ENCODE measurements at places on chromosomes 13 and 19. TPM values are rescaled to one million over a fixed set of nuclear protein-coding genes. Genes with fewer than 3 reads are reported as not detected.

DNA sequence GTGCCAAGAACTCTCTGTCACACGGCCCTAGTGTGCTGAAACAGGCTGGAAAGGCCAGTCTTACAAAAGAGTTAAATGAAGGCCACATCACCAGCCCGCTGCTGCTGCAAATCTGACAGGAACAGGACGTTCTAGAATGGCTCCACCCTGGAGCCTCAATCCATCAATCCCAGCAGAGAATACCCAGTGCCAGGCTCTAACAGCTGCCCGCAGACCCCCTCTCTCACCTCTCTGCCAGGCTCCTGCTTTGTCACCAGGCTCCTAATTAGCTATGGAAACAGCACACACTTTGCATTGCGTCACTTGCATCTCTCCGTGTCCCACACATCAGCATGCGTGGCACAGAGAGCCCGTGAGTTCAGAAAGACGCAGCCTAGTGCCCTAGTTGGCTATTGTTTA lies 314.1 kb downstream of the FOXO1 start:
- no peak overlapping the region for H3K4me3 ChIP-seq
- peaks cover 67% of the 10 kb centered on the region for H3K4me1 ChIP-seq
- peak overlapping the region; percentile 92 for H3K27ac ChIP-seq
- H3K27me3 ChIP-seq: no peaks in the 10 kb centered on the region
- H3K36me3 ChIP-seq: peaks cover 2% of the 10 kb centered on the region

DNA sequence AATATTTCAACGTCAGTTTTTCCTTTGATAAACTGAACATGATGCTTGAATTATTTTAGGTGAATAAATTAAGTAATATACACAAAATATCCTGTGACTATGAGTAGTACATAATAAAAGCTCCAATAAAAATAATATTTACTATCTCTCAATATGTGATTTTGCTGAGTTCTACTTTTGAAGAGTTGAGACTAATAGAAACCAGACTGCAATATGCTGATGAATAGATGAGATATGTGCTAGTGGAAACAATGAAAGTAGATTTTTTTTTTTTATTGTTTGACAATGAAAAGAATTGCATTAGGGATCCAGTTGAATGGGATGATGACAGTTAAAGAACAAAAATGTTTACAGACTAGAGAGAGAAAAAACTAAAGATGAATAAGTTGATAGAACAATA lies 16.4 kb upstream of the PCDH20 start:
- H3K27ac ChIP-seq: no peak overlapping the region
- no peak overlapping the region for H3K4me3 ChIP-seq
- no peaks in the 10 kb centered on the region for H3K36me3 ChIP-seq
- H3K4me1 ChIP-seq: no peaks in the 10 kb centered on the region
- DNase-seq: no peak
- H3K27me3 ChIP-seq: no peaks in the 10 kb centered on the region

DNA sequence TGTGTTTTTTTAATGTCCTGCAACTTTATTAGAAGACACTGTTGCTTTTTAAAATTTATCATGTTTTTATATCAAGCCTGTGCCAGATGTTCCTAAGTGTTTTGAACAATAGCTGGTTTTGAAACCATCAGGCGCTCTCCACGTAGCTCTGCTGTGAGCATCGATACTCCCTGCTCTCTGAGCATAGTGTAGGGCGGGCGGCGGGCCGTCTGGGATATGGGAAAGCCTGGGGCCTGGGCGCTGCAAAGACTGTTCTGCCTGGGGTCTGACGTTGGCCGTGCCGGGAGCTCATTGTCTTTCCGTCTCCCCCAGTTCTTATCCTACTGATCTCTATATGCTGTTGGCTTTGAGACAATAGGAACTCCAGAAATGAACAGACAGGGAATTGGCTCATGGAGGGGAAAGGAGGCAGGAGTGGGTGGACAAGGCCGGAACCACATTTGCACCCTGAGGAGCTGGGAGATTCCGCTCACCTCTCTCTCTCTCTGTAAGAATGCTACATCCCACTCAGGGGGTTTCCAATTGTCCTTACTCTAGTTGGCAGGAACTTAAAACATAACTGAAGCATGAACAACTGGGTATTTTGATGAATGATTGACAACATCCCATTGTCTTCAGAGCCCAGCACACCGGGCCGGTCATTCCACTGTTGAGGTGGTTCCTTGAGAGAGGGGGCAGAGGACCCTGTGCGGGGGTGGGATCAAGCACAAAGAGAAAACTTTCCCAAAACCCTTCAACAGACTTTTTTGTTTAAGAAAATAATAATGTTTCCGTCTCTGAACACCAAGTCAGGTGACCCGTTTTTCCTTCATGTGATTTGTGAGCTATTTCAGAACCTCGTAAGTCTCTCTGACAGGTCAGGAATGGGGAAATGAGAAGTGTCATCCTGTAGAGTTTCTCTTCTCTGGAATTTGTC lies 64.7 kb downstream of the COL4A2 start:
- no peak for DNase-seq
- peaks cover 36% of the 10 kb centered on the region for H3K4me1 ChIP-seq
- H3K4me3 ChIP-seq: no peak overlapping the region
- peaks cover 6% of the 10 kb centered on the region for H3K36me3 ChIP-seq
- H3K27ac ChIP-seq: no peak overlapping the region
- H3K27me3 ChIP-seq: no peaks in the 10 kb centered on the region

- no peaks in the 10 kb centered on the region for H3K36me3 ChIP-seq
- DNase-seq: no peak
- no peak overlapping the region for H3K4me3 ChIP-seq
- no peak overlapping the region for H3K27ac ChIP-seq
Observed at GRCh38 chr19:54317108-54317964, 4.4 kb upstream of the LILRA5 start.

- no peak overlapping the region for H3K4me3 ChIP-seq
- H3K4me1 ChIP-seq: no peaks in the 10 kb centered on the region
- no peaks in the 10 kb centered on the region for H3K27me3 ChIP-seq
- H3K36me3 ChIP-seq: peaks cover 2% of the 10 kb centered on the region
- no peak for DNase-seq
Observed at GRCh38 chr13:44199627-44200207, 173.9 kb upstream of the SERP2 start.

GRCh38 chr13:94063096-94063495 lies 416.4 kb downstream of the DCT start:
- H3K27me3 ChIP-seq: no peaks in the 10 kb centered on the region
- no peak overlapping the region for H3K27ac ChIP-seq
- no peak overlapping the region for H3K4me3 ChIP-seq

DNA sequence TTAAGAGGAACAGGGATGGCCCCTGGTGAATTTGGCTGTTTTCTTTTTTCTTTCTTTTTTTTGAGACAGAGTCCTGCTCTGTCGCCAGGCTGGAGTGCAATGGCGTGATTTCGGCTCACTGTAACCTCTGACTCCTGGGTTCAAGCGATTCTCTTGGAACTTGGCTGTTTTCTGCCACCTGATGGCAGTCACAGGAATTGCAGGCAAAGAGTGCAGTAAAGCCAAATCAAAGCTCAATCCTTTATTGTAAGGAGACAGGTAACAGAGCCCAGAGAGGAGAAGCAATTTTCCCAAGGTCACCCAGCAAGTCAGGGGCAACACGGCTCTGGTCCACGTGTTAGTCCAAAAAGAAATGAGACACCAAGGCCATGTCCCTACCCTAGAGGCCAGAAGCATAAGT lies 6.2 kb downstream of the TINCR start:
- no peak overlapping the region for H3K27ac ChIP-seq
- H3K4me1 ChIP-seq: peaks cover 6% of the 10 kb centered on the region
- no peak overlapping the region for H3K4me3 ChIP-seq

GRCh38 chr13:89496478-89496877 lies 1825.3 kb downstream of the SLITRK5 start:
- H3K4me1 ChIP-seq: peaks cover 8% of the 10 kb centered on the region
- H3K4me3 ChIP-seq: no peak overlapping the region
- H3K27ac ChIP-seq: no peak overlapping the region
- no peaks in the 10 kb centered on the region for H3K27me3 ChIP-seq

DNA sequence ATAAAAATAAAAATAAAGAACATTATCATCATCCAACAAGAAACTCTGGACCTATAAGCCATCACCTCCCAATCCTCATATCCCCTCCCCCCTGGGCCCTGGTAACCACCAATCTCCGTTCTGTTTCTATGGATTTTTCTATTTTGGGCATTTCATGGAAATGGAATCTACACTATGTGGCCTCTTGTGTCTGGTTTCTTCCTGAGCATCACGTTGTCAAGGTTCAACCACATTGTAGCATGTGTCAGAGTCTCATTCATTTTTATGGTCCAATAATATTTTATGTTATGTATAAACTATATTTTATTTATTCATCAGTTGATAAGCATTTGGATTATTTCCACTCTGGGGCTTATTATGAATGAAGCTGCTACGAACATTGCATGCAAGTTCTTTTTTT lies 26.9 kb downstream of the SULT2B1 start:
- H3K27ac ChIP-seq: no peak overlapping the region
- no peaks in the 10 kb centered on the region for H3K4me1 ChIP-seq
- H3K4me3 ChIP-seq: no peak overlapping the region
- no peaks in the 10 kb centered on the region for H3K36me3 ChIP-seq

GRCh38 chr13:107277911-107278310 lies 710.0 kb upstream of the ARGLU1 start:
- H3K4me3 ChIP-seq: no peak overlapping the region
- DNase-seq: no peak
- peaks cover 9% of the 10 kb centered on the region for H3K4me1 ChIP-seq
- no peaks in the 10 kb centered on the region for H3K27me3 ChIP-seq

DNA sequence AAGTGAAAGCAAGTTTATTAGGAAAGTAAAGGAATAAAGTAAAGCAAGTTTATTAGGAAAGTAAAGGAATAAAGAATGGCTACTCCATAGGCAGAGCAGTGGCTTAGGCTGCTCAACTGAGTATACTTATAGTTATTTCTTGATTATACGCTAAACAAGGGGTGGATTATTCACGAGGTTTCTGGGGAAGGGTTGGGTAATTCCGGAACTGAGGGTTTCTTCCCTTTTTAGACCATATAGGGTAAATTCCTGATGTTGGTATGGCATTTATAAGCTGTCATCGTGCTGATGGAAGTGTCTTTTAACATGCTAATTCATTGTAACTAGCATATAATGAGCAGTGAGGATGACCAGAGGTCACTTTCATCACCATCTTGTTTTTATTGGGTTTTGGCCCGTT lies 194.3 kb downstream of the DLEU7 start:
- no peak overlapping the region for H3K27ac ChIP-seq
- DNase-seq: no peak
- no peaks in the 10 kb centered on the region for H3K27me3 ChIP-seq
- H3K4me3 ChIP-seq: no peak overlapping the region
- H3K36me3 ChIP-seq: no peaks in the 10 kb centered on the region

- DNase-seq: peak; percentile 50
- peaks cover 16% of the 10 kb centered on the region for H3K4me1 ChIP-seq
- H3K27me3 ChIP-seq: peaks cover 6% of the 10 kb centered on the region
- peaks cover 5% of the 10 kb centered on the region for H3K36me3 ChIP-seq
- peak overlapping the region; percentile 97 for H3K4me3 ChIP-seq
Observed at GRCh38 chr19:2426611-2427428, 566 bp downstream of the TIMM13 start.

DNA sequence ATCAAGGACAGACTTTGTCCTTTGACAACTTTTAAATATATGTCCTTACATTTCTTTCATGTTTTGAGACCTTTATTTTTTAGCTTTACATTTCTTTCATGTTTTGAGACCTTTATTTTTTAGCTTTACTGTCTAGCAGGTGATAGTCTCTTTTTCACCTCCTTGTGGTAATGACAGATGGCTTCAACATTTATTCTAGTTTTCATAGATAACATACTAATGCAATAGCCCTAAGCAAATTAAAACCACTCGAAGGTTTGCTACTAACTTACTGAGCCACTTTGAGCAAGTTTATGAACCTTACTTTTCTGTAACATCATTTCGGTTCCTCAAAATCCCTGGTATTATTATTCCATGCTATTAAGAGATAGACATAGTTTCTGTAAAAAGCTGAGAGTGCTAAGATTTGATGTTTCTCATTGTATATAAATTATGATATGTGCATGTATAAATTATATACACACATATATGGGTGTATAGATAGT lies 4.5 kb downstream of the DACH1 start:
- peak overlapping the region; percentile 74 for H3K4me3 ChIP-seq
- H3K27me3 ChIP-seq: peaks cover 38% of the 10 kb centered on the region
- DNase-seq: no peak
- peaks cover 38% of the 10 kb centered on the region for H3K4me1 ChIP-seq

- no peak for DNase-seq
- no peak overlapping the region for H3K27ac ChIP-seq
- H3K4me3 ChIP-seq: no peak overlapping the region
- no peaks in the 10 kb centered on the region for H3K36me3 ChIP-seq
Observed at GRCh38 chr13:113939129-113939943, 34.5 kb downstream of the C13orf46 start.

- H3K36me3 ChIP-seq: no peaks in the 10 kb centered on the region
- H3K4me1 ChIP-seq: peaks cover 8% of the 10 kb centered on the region
- H3K4me3 ChIP-seq: no peak overlapping the region
- H3K27me3 ChIP-seq: peaks cover 90% of the 10 kb centered on the region
- H3K27ac ChIP-seq: no peak overlapping the region
Observed at GRCh38 chr19:13089139-13089856, 13.4 kb downstream of the LYL1 start.

DNA sequence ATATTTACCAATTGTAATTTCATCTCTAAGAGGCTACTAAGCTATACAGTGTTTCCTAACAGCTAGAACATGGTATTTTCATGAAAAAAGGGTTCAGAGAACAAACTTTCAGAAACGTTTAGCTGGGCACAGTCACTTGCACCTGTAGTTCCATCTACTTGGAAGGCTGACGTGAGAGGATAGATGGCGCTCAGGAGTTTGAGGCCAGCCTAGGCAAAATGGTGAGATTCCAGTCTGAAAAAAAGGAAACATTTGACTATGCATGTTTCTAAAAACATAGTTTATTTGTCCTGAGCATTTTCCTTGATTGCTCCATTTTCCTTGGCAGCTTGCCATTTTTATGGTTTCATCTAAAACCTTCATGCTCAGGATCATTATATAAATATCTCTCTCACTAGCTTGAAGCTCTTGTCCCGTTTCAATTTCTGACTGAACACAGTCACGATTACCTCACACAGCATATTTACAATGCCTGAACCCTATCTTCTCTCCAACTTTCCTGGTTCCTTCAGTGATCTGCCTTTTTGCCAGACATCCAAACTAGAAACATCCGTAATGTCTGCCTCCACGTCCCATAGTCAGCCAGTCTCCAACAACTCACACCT lies 200.8 kb downstream of the RGCC start:
- no peaks in the 10 kb centered on the region for H3K4me1 ChIP-seq
- no peak for DNase-seq
- H3K27me3 ChIP-seq: no peaks in the 10 kb centered on the region
- peaks cover 3% of the 10 kb centered on the region for H3K36me3 ChIP-seq

- no peaks in the 10 kb centered on the region for H3K4me1 ChIP-seq
- no peaks in the 10 kb centered on the region for H3K27me3 ChIP-seq
- no peak overlapping the region for H3K27ac ChIP-seq
- H3K36me3 ChIP-seq: peaks cover 10% of the 10 kb centered on the region
- DNase-seq: no peak
Observed at GRCh38 chr13:19068691-19069090, 112.9 kb downstream of the TUBA3C start.

GRCh38 chr13:61670384-61671161 lies 254.9 kb upstream of the PCDH20 start:
- no peaks in the 10 kb centered on the region for H3K27me3 ChIP-seq
- H3K36me3 ChIP-seq: no peaks in the 10 kb centered on the region

- H3K27me3 ChIP-seq: no peaks in the 10 kb centered on the region
- peaks cover 18% of the 10 kb centered on the region for H3K36me3 ChIP-seq
- H3K27ac ChIP-seq: no peak overlapping the region
- DNase-seq: peak; percentile 28
Observed at GRCh38 chr19:49712397-49712859, 21.5 kb downstream of the CPT1C start.

- DNase-seq: no peak
- no peak overlapping the region for H3K4me3 ChIP-seq
- H3K27ac ChIP-seq: no peak overlapping the region
- H3K27me3 ChIP-seq: no peaks in the 10 kb centered on the region
Observed at GRCh38 chr19:19948800-19949199, 48.1 kb downstream of the ZNF93 start.

C19orf47 gene
- total RNA-seq: 21.0 TPM

ZNF264 gene
- total RNA-seq: 34.0 TPM

EID2B gene
- total RNA-seq: 7.7 TPM

C1QTNF9B gene
- not detected for total RNA-seq

HNRNPA1L2 gene
- 14.3 TPM for total RNA-seq

C19orf81 gene
- total RNA-seq: 7.9 TPM
